Stimulated activated memory B cell treated with anti-CD40 and anti-IgM and Interleukin-4, amounts not matched to agents 10 μg/mL and 1 μg/mL and 100 μg/mL, for 72 hours (primary cell): ENCODE measurements at places on chromosomes 6 and 20.

GRCh38 chr20:22523499-22524392 lies 60.6 kb downstream of the FOXA2 start:
- ATAC-seq: no peak

DNA sequence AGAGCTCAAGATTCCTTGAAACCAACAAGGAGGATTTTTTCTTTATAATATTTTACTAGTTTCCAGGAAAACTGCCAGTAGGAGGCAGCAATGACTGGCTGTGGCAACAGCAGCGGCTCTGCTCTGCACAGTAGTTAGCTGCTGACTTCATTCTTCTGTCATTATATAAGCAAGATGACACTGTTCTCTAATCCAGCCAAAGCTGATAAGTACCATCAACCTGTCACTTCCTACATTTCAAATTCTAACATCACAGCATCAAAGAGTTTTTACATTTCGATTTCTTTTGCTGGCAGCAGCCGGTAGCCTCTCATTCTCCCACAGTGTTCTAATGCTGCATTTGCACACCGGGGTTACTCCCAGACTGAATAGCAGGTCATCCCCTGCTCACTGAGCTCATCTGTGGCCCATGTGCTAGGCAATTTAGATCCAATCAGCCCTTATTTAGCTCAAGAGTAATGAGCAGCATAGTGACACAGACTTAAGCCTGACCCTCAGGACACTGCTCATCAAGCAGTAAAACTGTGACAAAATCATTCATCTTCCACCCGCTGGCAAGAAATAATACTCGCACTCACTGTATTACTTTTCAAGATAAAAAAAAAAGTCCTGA lies 67.8 kb downstream of the MMS22L start:
- no peak for ATAC-seq

DNA sequence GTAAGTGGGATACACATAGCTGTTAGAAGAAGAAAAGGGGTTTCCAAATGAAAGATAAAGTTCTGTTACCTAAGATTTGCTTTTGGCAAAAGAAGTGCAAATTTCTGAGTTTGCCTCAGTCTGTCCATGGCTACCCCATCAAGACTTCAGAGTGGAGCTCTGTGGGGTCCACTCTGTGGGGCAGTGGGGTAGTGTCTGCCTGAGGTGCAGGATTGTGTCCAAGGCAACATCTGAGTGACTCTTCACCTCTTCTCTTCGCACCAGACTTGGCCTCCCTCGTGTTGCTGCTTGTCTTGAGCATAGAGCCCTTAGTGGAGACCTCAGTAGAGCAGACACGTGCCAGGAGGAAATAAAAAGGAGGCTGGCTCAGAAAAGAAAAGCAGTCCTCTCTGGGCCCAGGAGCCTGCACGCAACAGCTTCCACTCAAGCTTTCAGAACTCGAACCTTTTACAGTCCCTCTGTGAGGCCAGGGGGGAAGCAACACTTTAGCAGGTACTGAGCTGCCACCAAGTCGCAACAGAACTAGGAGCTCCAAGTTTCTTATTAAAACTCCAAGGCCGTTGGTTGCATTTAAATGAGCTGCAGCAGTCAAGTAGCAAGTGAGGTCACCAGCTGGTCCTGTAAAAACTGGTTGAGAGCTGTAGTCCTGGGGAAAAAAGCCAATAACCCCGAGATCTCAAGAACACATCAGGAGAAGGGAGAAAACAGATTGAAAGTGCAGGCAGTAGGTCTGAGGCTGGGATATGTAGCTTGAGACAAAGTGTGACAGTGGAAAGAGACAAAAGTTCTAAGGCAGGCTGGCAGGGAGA lies 413.5 kb downstream of the CDC5L start:
- no peak for ATAC-seq

- ATAC-seq: no peak
Measured at GRCh38 chr6:136306466-136306865, 16.8 kb upstream of the BCLAF1 start.

DNA sequence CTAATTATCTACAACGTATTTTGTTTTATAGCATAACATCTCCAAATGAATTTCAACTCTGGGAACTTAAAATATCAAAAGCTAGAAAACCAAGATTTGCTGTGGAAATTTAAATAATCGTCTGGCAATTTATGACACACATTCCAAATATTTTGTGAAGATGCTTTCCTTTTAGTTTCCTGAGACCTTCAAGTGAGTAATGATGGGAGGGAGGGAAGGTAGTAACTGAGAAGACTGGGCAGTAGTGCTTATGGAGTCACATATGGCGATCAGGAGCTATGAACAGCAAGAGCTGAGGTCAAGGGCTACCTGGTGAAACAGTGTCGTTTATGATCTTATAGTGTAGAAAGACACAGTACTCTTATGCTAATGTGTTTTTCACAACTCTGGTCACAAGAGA lies 178.2 kb upstream of the THEMIS start:
- no peak for ATAC-seq

DNA sequence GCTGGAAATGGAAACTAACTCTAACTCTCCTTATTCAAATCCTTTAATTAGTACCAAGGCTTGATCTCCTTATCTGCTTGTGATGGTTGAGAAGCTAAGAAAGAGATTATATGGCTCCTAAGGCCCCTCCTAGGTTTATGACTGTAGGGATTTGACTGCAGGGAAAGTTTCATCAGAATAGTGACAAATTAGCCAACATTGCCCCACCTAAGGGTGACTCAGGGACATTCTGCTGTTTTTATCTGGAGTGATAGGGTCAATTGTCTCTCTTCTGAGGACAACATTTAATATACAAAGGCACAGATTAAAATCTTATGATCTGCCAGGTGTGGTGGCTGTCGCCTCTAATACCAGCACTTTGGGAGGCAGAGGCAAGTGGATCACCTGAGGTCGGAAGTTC lies 138.1 kb upstream of the MARCKS start:
- no peak for ATAC-seq
